ENCODE measurements at places on chromosomes 16 and 17.

DNA sequence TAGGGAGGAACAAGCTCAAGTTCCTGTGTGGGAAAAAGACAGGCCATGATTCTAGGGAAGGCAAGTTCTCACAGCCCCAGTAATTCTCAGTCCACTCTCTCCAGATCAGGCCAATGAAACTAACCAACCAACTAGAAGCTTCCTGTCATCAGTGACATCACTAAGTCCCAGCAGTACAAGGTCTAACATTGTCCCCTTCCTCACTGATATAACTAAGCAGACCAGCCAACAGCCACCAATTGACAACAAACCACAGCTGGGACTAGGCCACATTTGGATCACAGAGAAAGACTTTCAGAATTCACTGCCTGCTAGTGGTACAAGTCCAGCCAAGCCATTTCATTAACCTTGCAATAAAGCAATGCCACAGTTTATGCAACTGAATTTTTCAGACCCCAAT lies 94.0 kb downstream of the CACNG1 start:
- no peak for DNase-seq

DNA sequence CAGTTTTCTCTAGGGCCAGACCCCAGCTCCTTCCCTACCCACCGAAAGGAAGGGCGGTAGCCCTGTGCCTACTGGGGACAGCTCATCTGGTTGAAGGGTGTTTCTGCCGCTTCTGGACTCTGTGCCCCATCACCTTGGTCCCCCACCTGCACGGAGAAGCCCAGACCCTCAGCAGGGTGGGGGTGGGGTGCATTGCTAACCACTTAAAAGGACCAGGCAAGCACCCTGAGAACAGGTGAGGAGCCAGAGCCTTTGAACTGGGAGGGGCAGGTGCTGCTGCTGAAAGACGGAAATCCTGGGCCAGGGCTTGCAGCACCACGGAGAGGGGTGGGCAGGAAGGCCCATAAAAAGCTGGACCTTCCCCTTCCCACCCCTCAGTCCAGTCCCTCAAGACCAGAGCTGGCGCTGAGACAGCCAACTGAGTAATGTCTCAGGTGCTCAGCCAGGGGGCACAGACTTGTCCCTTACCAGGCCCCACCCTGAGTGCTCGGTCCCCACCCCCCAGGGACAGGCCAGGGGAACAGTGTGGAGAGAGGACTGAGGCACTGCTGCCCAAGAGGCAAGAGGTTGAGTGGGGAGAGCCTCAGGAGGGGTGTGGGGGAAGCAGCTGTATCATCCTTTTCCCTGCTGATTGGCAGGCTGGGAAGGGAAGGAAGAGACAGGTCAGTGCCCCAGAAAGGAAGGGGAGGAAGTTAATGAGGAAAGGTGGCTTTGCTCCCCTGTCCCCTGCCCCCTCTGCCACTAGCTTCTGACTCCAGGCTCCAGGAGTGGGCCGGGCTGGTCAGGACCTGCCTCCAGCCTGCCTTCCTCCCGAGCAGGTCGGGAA lies 10.9 kb upstream of the SP2 start:
- peak; percentile 26 for DNase-seq

DNA sequence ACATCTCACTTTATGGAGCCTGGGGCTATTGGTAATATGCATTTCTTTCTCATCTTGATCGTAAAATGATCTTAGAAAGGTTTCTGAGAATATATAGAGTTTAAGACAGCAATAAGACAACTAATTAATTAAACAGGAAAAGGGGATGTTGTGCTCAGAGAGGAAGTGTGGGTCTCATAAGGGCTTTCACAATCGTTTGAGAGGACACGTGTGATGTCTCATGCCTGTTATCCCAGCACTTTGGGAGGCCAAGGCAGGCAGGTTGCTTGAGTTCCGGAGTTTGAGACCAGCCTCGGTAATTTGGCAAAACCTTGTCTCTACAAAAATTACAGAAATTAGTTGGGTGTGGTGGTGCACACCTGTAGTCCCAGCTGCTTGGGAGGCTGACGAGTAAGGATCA lies 295.6 kb downstream of the WWOX start:
- no peak for DNase-seq

DNA sequence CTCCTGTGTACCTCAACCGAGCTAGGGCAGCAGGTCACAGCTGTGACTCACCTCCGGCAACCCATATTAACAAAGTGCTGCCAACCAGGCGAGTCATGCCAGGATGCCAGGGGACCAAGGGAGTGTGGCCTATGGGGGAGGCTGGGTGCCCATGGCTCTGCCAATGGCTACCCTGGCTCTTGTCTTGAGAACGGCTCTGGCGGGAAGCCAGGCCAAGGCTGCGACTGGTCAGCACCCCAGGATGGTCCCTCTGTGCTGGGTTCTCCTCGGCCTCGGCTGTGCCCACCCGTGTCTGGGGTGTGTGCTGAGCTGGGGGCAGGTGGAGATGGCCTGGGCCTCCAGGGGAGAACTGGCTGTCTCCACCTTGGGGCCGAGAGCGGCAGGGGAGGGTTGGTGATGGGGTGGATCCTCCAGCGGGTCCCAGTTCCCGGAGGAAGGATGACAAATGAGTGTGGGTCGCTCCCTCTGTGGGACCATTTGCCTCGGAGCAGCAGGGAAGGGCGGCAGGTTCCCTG lies 75.8 kb downstream of the MRC2 start:
- DNase-seq = no peak

DNA sequence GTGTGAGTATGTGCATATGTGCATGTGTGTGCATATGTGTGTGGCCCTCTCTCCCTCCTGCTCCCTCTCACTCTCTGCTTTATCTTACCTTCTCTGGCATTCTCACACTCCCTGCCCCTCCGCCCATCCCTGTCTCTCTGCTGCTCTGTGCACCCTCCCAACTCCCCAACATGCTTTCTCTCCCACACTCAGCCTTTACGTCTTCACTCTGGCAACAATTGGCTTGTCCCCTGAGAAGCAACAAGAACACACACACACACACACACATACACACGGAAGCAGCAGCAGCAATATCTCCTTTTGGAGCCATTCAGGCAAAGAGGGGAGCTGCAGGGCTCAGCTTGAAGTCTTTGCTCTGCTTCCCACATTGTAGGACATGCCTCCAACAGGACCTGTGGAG lies 27.8 kb downstream of the PITPNM3 start:
- DNase-seq = no peak

GRCh38 chr17:33142705-33143299 lies 150.3 kb downstream of the ASIC2 start:
- DNase-seq = no peak

DNA sequence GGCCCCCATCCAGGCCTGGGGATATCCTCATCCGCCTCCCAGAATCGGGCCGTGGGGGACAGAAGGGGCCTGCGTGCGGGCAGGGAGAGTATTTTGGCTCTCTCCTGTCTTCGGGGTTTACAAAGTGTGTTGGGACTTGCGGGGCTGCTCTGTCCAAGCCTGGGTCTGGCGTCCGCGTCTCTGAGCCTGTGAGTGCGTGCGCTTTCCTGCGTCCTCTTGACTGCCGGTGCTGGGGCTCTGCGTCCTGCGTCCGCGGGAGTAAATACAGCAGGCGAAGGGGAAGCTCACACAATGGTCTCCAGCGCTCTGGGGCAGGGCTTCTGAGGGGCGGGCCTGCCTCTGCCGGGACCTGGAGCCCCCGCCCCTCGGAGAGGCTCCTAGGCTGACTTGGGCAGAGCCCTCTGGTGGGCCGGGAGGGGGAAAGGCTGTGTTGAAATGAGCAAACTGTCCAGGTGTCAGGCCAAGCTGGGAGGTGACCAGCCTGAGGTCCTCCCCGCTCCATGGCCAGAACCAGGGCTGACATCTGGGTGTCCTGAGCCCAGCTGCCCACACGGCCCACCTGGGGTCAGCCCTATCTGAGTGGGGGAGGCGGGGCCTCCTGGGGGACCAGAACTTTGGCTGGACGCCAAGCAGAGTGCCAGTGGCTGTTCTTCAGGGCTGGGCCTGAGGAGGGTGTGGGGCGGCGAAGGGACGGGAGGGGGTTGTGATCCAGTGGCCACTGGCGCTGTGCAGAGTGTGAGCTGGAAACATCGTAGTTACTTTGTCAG lies 233.6 kb downstream of the SEC14L1 start:
- peak; percentile 76 for DNase-seq

DNA sequence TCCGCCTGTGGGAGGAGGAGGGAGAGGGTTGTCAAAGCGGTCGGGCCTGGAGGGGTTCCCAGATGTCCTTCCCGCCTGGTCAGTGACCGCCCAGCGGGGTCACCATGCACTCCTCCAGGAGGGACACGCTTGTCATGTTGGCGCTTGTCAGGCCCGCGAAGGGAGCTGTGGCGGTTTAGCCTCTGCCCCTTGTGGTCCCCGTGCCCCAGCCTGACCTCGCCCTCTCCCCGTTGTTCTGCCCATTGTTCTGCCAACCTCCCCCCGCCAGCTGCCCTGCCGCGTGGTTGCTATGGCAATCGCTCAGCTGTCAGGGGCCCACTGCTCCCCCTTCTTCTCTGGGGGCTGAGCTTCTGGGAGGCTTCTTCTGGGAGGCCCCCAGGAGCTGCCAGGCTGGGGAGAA lies 146.4 kb upstream of the CIBAR2 start:
- no peak for DNase-seq

DNA sequence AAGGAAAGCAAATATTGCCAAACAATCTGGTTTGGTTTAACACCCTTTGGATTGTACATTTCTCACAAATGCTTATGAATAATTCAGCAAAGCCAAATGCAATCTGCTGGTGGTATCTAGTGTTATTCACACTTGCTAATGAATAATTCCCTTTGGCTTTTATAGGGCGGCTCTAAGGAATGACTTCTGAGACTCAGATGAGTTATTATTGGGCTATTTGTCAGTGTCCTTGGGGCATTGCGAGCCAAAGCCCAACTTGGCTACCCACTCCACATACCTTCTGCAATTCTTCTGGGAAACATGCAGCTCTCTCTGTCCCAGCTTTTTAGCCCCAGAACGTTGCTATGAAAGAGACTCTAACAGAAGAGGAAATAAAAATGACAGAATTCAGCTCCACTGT lies 41.1 kb downstream of the FTO start:
- no peak for DNase-seq

- DNase-seq = no peak
These were observed 31.7 kb downstream of the CNGB1 start for GRCh38 chr16:57938936-57939871.

- DNase-seq = no peak
These were observed 61.0 kb downstream of the CFDP1 start for GRCh38 chr16:75372236-75372856.

GRCh38 chr17:8189041-8189710 lies 804 bp downstream of the BORCS6 start:
- DNase-seq = no peak

DNA sequence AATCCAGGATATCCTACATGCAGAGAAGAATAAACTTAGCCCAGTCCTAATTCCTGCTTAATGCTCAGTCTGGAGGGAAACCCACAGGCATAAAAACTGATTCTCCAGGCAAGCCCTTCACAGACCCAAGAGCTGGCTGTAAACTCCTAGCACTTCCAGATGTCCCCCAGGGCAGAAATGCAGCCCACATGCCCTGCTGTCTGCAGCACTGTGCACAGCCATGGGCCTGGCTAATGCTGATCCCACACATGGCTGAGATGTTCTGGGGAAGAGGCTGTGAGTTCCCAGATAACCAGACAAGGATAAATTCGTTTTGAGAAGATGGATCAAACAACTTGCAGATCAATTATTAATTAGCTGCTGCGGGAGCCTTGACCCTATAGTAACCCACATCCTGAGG lies 148.4 kb downstream of the AATF start:
- DNase-seq = no peak

- no peak for DNase-seq
These were observed 1.3 kb downstream of the B3GNT9 start for GRCh38 chr16:67149276-67150046.

DNA sequence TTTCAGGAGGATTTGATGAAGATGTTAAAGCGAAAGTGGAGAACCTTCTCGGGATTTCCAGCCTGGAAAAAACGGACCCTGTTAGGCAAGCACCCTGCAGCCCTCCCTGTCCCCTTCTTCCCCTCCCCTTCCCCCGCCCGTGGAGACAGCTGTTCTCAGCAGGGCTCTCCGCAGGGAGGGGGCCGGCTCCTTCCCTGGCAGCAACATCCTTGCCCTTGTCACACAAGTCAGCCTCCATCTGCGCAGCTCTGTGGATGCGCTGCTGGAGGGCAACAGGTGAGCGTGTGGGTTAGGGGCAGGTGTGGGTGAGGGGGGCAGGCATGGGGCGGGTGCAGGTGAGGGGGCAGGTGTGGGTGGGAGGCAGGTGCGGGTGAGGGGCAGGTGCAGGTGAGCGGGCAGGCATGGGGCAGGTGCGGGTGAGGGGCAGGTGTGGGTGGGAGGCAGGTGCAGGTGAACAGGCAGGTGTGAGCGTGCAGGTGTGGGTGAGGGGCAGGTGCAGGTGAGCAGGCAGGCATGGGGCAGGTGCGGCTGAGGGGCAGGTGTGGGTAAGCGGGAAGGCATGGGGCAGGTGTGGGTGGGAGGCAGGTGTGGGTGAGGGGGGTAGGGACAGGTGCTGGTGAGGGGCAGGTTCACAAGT lies 9.4 kb downstream of the CYBC1 start:
- no peak for DNase-seq

DNA sequence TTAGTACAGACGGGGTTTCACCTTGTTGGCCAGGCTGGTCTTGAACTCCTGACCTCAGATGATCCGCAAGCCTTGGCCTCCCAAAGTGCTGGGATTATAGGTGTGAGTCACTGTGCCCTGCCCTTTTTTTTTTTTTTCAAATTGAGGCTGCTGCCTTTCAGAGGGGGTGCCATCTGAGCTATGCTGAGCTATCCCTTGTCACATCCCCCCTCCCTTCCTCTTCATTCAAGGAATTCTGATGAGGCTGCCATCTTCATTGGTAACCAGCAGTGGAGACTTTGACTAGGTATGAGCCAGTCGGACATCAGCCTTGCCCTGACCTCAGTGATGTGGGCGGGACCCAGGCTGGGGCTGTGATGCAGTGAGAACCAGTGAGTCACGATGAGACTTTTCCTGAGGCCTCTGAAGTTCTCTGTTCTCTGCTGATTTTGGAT lies 24.4 kb upstream of the GPT2 start:
- no peak for DNase-seq

GRCh38 chr17:48523010-48523409 lies 7.8 kb downstream of the HOXB1 start:
- DNase-seq = no peak

- DNase-seq = no peak
These were observed 4.4 kb upstream of the CARHSP1 start for GRCh38 chr16:8872967-8873865.

DNA sequence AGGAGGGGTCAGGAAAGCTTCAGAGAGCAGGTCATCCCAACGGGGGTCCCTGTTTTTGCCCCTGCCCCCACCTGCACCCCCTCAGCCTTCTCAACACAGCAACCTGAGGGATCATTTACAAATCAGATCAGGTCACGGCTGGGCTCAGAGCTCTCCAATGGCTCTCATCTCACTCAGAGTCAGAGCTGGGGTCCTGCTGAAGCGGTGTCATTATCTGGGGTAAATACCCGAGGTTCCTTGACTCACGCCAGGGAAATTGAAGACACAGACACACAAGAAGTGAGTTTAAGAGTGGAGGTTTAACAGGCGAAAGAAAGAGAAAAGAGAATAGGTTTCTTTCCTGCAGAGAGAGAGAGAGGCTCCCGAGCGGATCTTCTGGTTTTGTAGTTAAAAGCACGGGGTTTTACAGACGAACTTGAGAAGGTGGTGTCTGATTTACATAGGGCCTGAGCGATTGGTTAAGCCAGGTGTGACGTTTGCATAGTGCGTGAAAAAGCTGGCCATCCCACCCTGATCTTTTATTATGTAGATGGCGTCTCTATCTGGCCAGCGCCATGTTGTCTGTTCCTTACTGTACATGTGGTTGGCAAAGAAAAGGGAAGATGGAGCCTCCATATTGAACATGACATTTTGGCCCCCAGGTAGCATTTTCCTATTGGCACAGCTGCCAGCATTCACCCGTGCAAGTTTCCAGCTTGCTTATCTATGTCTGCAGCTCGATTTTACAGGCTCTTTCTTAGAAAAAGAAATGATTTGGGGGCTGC lies 51.4 kb downstream of the WSB1 start:
- DNase-seq = no peak

- DNase-seq = no peak
These were observed 226.9 kb downstream of the BCAS3 start for GRCh38 chr17:60904582-60904981.

Data from activated T-cell treated with anti-CD3 and anti-CD28 coated beads, Interleukin-2, amount 50 U/mL, for 1 hour (primary cell).